DMS79 (cell line): ENCODE measurements at places on chromosomes 4 and X.

DNA sequence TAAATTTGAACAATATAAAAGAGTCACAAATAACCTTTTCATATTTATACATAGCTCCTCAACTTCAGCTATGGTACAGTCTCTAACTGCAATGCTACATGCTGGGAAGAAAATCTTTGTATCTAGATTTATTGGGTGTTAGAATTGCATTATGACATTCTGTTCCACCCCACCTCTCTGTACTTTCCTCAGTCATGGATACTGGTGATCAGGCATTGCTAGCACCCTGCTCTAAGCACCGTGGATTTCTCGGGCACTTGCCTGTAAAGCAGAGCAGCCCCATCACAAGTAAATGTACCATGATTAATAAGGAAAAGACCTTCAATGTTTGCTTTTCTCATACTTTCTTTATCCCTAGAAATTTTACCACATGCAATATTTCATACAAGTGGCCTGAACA is 1028.9 kb upstream of the INTU start:
- DNase-seq, result no peak

DNA sequence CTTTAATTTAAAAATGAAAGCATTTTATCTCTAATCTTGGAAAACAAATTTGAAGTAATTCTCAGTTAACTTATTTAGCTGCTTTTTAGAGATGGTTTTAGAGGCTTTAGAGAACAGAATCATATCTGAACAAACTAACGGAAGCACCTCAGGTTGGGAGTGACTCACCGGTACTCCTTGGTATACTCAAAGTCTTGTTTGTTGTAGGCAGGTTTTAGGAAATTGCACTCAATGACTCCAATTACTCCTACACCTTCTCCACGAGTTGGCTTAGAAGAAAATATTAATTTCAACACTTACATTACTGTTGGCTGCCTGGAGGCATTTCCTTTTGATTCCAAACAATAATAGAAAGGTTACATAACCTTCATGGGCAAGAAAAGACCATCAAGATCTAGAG is 23.6 kb downstream of the MORC4 start:
- no peak for DNase-seq

- DNase-seq, result no peak
Measured at GRCh38 chrX:18676050-18676449, 4.1 kb upstream of the RS1 start.

DNA sequence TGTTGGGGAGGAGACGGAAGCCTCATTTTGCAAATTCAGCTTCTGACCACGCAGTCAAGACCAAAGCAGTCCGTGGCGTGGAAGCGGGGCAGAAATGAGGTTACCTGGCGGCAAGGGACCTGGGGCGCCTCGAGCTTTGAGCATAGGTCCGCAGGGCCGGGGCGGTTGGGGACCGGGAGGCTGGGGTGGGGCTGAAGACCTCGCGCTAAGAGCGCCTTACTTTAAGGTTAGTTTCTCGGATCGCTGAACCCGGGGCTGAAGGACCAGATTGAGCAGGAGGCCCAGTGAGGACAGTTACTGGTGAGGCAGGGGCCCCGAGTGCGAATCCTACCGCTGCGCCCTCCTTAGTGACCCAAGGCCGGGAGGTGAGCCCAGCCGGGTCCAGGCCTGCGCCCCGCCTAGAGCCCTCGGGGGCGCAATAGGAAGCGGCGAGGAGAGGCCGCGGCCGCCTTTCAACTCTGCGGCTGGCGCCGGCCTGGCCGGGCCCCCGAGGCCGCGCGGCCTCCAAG is 7.5 kb downstream of the MSX1 start:
- DNase-seq, result no peak

- no peak for DNase-seq
Measured at GRCh38 chr4:150699599-150699998, 117.6 kb downstream of the MAB21L2 start.

DNA sequence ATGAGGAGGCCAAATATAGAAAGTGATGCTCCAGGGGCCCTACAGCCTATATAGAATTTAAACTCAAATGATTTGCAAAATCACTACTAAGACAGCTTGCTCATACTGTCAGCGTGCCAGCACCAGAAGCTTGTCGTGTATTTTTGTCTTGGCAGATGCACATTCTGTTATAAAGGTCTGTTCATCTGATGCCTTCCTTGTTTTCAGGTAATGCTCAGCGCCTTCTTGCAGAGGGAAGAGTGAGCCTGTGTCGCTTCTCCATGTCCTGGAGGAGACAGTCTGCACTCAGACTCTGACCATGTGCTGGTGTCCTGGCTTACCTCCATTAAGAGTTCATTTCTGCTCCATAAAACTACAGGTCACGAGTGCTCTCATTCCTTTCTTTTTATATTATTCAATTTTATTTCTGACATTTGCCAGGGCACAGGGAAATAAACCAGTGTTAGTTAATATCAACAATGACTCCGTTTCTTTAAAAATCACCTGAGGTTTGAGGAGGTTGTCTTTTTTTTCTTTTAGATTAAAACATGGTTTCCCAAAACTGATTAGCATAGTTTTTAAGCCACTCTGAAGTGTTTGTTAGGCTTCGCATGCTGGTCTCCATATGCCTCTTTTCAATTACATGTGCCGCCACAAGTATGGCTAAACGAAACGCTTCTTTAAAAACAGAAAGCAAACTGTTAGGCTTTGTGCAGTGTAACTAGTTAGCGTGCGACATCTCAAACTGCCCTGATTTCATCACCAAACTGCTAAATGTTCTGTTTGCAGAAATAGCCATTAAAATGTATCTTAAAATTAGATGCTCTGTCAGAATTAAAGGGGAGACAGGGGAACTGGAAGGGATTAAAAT is 215.2 kb upstream of the GK2 start:
- DNase-seq, result no peak

DNA sequence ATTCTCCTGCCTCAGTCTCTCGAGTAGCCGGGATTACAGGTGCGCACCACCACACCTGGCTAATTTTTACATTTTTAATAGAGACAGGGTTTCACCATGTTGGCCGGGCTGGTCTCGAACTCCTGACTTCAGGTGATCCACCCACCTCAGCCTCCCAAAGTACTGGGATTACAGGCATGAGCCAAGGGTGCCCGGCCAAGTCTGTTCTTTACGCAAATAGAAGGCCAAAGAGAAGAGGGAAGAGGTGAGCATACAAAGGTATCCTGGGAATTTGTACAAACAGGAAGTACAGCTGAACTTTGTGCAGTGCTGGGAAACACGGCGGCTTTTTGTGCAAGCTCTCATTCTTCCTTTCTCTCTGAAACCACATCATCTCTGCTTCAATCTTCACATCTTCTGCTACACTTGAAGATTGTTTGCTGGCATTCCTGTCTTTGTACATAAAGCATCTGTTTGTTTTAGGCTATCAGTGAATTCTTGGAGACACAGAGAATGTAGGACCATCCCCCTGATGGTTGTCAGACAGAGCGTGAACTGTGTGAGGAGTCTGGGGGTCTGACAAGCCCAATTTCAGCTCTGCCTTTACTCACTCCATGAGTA is 71.9 kb upstream of the PRSS48 start:
- no peak for DNase-seq

GRCh38 chr4:165600959-165601683 is 222.3 kb downstream of the CPE start:
- no peak for DNase-seq

GRCh38 chr4:104967034-104967401 is 179.7 kb upstream of the TET2 start:
- DNase-seq, result no peak

DNA sequence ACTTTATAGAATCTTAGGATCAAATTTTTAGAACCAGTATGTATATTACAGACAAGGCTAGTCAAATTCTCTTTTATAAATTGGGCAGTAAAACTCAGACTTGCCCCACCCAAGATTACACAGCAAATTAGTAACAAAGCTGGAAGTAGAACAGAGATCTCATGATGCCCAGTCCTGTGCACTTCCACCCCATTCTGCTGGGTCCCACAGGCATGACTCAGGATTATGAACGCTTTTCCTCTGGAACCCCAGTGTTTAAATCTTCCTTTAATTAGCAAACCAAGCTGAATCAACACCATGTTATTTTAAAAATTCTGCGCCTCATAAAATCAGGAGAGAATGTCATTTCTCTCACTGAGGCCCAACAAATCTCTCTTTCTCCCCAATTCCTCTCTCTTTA is 1.5 kb upstream of the IL13RA2 start:
- DNase-seq, result no peak

DNA sequence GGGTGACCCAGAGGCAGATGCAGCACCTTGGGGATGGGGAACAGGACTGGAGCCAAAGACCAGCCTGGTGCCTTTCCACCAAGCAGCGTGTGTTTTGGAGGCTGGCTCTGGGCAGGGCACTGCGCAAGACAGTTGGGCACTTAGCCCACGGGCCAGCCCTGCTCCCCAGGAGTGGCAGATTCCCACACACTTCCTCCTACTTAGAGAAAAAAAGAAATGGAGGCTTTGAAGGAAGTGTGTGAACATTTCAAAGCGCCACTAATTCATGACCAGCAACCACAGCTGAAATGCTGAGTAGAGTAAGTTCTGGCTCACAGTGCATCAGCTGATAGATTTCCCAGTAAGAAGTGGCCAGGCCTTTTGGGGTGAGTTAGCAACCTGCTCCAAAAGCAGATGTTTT is 54.9 kb upstream of the LGI2 start:
- DNase-seq, result no peak

DNA sequence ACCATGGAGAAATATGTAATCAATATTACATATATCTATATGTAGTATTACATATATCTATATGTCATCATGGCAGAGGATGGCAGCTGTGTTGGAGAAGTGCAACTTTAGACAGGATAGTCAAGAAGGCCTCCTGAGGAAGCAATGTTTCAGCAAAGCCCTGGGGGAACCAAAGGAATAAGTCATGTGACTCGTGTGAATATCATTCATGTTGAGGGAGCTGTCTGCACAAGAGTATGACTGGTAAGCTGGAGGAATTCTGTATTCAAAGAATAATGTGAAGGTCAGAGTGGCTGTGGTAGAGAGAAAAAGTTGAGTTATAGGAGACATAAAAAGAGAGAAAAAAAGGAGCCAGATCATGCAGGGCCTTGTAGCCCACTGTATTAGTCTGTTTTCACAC is 92.9 kb upstream of the EDNRA start:
- no peak for DNase-seq

DNA sequence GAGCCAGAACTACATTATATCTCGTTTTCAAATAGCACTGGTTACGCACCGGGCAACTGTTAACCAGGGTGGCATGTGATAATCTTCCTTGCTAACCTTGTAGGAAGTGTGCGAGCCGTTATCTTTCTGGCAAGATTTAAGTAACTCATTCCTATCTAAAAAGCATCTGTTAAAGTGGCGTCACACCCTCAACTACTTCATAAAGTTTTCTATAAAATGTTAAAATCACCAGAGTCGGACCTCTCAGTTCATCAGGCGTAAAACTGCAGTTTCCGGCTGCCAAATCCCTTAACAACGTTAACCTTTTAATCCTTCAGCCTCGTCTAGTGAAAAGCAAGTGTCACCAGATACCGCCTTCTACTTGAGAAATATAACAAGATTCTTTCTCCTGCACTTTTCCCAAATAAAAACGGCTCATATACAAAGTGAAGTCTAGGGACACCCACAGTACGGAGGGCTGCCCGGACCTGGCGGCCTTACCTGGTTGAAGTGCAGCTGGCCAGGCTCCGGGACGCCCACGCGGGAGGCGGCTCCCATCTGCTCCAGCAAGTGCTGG is 1.2 kb downstream of the SLC39A8 start:
- no peak for DNase-seq

- DNase-seq, result no peak
Measured at GRCh38 chr4:88419874-88420273, 37.0 kb upstream of the HERC5 start.

- DNase-seq, result no peak
Measured at GRCh38 chrX:1451661-1452515, 821 bp downstream of the ASMTL start.

- no peak for DNase-seq
Measured at GRCh38 chrX:110208092-110208491, 109.8 kb downstream of the AMMECR1 start.

DNA sequence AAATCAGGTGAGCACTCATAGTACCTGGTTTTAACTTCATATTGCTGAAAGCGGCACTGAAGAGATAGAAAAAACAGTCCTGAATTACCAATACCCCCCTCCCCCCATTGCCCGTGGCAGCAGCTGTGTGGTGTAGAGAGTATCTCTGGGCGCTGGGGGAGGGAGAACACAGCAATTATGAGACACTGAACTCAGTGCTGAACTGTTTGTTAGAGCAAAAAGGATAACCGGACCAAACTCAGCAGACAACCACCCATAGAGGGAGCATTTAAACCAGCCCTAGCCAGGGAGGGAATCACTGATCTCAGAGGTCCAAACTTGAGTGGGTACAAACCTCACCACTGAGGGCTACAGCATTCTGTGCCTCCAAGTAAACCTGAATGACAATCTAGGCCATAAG is 457.4 kb upstream of the TEX13C start:
- DNase-seq, result no peak

DNA sequence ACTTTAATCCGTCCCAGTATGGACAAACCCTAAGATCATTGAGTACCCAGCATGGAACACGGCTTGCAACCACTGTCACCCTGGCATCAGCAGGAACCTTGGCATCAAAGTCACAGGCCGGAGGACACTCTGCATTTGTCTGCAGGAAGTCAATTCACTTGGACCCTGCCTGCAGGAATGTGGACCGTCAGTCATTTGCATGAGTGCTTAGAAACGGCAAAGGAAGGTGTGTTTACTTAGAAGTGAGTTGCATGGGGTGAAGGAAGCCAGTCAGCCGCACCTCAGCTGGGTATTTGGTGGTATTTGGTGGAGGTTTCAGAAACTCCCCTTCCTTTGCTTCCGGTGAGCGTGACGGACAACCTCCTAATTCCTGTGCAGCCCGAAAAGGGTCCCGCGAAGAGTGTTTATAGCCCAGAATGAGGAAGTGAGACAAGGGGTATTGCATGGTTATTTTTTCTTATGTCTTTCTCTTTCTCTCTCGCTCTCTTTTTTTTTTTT is 15.5 kb downstream of the P2RY8 start:
- DNase-seq, result no peak

DNA sequence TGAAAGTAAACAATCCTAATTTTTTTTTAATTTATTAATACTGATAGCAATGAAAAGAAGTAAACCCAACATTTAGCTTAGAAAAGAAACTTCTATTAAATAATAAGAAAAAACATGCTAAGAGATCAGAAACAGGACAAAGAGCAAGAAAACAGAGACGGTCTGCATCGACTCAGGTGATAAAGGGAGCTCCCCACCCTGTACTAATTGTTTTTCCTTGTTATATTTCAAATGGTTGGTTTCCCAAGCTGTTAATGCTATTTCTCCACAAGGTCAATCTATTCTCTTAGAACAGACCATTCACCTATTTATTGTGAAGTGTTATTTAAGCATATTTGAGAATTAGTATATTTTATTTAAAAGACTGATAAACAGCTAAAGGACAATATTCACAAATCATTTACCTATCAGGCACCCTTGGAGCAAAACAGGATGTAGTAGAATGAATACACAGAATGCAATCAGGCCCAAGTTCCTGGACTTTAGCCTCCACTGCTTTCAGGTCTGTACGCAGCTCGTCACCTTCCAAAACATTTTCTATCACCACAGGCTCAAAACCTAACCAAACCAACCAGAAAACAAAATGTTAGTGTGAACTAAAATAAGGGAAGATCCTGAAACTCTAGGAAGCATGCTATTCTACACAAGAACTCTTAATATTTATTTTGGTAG is 5.5 kb downstream of the SEPSECS start:
- DNase-seq, result no peak

- DNase-seq, result no peak
Measured at GRCh38 chrX:72349190-72349589, 43.5 kb upstream of the CITED1 start.
